ENCODE measurements at places on chromosomes 16 and 17.

DNA sequence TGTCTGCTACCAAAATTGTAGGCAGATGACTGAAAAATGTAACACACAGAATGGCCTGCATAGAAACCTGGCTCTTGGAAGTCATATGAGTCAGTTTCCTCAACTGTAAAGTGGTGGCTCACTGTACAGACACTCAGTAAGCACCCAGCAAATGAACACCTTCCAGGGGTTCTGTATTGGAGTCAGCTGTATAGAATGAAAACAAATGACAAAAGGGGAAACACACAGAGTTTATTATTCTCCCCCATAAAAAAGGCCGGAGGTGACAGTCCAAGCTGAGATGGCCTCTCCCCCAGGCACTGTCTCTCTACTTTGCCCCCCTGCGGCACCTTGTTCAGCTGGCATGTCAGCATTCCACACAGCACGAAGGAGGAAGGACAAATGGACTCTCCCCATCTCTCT is 6.2 kb upstream of the MEOX1 start:
- peak; percentile 92 for ATAC-seq

- no peak for ATAC-seq
These were observed 163.4 kb downstream of the CMIP start for GRCh38 chr16:81607805-81608522.

DNA sequence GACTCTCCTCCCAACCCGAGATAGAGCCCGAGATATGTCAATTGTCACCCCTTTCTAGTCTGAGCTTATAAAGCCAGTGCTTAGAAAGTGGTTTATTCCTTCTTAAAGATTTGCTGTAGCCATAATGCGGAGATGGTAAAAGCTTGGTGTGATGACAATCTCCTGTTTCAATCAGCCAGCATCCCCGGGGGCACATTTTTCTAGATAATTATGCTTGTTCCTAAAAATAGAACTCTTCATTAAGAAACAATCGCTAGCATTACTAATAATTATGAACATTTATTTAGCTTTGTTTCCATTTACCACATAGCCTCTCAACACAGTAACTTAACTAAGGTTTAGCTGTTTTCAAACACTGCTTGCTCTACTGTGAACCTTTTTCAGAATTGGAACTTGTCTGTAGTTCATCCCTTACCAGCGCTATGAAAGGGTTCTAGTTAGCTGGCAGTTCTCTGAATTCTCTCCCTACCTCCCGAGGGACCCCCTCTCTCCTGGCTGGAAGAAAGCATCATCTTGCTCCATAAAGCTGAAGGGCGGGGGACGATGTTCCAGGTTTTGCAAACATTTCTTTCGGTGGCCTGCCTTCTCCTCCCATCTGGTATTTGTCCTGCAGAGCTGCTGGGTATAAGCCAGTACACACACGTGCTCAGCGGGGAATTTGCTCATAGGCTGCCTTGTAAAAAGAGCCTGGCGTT is 922 bp upstream of the MRPL58 start:
- ATAC-seq: no peak

- ATAC-seq: no peak
These were observed 10.1 kb upstream of the SLC25A39 start for GRCh38 chr17:44334727-44335126.

DNA sequence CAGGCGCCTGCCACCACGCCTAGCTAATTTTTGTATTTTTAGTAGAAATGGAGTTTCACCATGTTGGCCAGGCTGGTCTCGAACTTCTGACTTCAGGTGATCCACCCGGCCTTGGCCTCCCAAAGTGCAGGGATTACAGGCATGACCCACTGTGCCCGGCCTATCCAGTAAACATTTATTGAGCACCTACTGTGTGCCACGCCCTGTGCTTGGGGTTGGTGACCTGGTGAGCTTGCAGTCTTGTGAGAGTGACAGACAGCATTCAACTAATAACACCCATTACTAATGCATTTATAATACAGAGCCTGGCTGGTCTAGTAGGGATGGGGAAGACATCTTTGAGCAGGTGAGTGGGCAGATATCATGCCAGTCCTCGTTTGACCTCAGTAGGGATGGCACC is 113.1 kb downstream of the SOCS1 start:
- ATAC-seq: no peak
